HTR-8/SVneo (cell line): ENCODE measurements at places on chromosomes 3 and 15.
A peak's percentile ranks its signal among the peaks of the same experiment; 100 is the strongest.

GRCh38 chr3:36992806-36993325, at the start of gene EPM2AIP1:
TSS of gene EPM2AIP1 (minus strand) at chr3:36993131. CDS start at chr3:36993077, 54 bp downstream.
- peak; percentile 9 for DNase-seq

- DNase-seq, result no peak
Measured at GRCh38 chr3:179438841-179439240, 12.4 kb downstream of the GNB4 start.

DNA sequence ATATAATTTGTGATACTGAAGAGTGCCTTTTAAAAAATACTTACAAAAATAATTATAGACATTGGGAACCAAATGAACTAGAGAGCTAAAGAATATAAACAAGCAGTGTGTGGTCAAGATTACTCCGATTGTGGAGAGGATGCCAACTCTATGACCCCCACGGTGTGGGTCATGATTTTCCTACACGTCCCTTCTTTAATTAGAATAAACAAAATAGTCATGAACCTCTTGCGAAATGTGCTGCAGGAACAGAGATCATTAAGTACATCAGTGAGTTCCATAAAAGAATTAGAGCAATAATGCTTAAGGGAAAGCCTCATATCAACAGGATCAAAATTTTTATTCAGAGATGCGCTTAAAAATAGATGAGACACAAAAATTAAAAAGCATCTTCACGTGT, 476.6 kb upstream of the ROBO1 start:
- DNase-seq, result no peak

- DNase-seq, result no peak
Measured at GRCh38 chr3:128166971-128167453, 13.7 kb downstream of the EEFSEC start.

DNA sequence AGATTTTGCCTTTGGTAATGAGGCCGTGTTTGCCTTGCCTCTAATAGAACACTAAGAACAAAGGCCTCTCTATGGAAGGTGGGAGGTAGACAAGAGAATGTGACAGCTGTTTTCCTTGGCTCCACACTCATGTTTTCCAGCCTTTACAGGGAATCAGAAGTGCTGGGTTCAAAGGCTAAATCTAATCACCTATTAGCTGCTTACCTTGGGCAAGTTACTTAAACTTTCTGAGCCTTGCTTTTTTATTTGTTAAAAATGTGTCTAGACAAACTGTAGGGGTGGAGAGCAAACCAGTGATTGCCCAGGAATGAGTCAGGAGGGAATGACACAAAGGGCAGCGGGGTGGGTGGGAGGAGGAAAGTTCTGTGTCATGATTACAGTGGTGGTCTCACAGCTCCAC, 179.0 kb downstream of the P3H2 start:
- DNase-seq, result no peak

GRCh38 chr3:5798809-5799208, 611.3 kb downstream of the EDEM1 start:
- DNase-seq, result no peak

GRCh38 chr3:58404396-58404795, 29.2 kb downstream of the PDHB start:
- DNase-seq, result no peak

DNA sequence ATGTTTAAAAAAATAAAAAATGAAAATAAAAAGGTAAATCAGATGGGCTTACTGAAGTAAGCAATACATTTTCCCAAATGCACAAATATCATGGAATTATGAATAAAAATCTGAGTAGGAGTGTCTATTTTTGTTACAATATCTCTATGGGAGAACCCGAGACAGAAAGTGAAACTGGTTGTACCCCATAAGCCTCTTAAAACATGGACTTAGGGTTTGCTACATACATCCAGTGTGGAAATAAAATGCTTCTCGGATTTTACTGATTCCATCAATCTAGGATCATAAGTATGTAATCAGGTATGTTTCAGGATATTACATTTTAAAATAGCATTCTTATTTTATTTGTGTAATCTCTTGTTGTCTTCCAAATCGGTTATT, 177.8 kb upstream of the CDIN1 start:
- no peak for DNase-seq

DNA sequence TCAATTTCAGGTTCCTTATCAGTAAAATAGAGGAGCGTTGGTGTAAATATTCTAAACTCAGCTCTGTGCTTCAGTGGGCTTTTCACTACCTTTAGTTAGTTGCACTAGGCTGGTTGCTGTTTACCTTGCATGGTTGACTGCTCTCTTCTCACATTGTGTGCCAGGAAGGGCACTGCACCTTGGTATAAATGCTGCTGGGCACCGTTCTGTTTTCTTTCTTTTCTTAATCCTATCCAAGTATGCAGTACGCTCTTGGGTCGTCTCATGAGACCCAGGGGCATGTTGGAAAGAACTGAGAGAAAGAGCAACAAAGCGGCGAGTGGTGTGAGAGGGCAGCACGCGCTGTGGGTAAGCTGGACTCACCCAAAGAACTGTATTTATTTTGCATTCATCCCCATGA, 22.4 kb downstream of the KCNMB2 start:
- DNase-seq, result no peak

DNA sequence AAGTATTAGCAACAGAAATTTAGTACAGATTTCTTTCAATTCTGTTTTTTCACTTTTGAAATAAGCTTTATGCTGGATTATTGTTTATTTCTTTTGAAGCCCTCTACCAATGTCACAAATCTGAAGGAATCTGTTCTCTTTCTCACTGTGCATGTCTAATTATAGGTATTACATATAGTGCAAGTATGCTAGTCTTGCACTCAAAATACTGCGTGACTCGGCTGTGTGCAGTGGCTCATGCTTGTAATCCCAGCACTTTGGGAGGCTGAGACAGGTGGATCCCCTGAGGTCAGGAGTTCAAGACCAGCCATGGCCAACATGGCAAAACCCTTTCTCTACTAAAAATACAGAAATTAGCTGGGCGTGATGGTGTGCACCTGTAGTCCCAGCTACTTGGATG, 95.8 kb upstream of the PLAAT1 start:
- no peak for DNase-seq

DNA sequence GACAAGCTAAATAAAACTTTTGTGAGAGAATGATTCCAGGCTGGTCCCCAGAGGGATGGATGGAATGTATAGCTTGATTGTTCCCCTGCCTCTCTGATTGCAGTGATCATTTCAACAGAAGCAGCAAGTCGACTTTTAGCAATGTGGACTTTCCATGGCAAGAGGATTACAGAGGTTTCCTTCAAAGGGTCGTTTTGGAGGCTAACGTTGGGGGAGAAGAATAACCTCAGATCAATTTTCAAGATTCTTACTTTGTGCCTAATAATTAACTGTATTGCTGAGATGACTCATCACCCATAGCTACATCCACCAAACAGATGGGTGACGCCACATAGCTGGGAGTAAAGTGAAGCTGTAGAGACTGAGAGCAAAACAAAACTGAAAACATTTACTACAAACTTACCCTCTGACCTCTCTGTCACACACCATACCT, 79.9 kb downstream of the GTPBP8 start:
- no peak for DNase-seq

- DNase-seq, result peak; percentile 13
Measured at GRCh38 chr3:29430558-29430971, 149.7 kb downstream of the RBMS3 start.

DNA sequence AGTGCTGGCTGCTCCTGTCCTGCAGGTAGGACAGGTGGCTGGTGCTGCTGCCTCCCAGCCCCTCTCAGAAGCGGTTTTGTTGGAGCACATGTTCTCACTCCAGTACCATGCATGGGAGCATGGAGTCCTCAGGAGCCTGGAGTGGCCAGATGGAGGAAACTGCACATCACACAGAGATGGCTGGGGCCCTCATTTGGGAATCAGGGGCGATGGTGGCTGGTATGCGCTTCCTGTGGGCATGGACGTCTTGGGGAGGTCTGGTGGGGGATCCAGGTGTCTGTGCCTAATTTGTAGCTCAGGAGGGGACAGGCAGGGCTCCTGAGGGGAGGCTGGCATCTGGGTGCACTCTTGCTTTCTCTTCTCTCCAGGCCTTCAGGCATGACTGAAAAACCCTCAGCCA, 168.2 kb downstream of the KLF13 start:
- no peak for DNase-seq
